ENCODE measurements at places on chromosomes 1 and 21. TPM values are rescaled to one million over a fixed set of nuclear protein-coding genes. Genes with fewer than 3 reads are reported as not detected.

DNA sequence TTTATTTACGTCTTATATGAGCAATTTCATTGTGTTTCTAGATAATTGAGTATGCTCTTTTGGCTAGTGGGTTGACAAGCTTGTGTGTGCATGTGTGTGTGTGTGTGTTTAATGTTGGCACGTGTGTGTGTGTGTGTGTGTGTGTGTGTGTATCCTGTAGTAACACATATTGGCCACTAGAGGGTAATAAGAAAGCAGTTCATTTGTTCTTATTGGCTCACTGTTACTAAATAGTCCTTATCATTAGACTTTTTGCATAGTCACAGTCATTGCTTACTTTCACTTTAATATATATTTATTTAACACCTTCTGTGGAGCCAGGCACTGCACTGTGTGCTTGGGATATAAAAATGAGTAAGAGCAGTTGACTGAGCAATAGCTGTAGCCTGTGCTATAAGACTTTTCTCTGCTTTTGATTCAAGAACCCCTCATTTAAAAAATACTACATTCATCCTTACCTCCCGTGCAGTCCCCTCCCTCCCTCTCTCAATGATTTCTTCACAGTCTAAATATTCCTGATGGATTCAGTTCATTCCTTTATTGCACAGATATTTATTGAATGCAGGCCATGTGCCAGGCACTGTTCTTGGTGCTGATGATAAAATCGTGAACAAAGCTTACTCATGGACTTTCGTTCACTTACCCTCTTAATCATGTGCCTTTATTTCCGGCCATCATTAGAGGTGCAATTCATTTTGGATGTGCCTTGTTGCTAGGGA, 96.7 kb downstream of the DYRK1A start:
- no peak for DNase-seq

DNA sequence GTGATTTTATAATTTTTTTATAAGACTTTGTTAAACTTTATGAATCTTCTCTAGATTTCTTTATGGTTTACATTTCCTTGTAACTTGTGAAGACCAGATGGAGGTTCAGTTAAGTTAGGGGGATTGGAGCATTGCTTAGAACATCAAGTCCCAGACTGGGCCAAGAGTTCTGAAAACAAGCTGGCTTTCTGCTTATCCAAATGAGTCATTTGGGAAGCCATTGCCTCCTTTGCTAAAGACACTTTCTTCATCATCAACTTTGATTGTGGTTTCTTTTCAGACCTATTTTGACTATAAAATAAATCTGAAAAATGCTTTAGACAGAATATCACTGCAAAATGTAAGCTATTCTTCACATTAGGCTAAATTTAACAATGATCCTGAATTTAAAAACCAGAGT, 446.8 kb downstream of the USP25 start:
- no peak for DNase-seq

DNA sequence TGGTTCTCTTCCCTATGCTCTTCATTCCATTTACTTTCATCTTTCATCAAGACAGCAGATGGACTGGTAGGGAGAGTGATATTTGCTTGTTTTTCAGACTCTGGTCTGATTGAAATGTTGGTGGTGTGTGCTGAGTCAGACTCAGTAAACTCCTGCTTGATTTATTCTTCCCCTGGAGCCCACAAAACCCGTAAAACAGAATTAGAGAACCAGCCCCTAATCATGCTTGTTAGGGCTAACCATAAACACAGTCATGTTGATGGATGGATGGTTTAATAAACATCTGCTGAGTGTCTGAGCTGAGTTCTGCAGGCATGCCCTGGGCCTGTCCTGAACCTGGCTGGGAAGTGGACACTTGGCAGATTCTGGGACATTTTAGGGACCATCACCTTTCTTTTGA, 24.8 kb downstream of the NOS1AP start:
- DNase-seq: no peak

DNA sequence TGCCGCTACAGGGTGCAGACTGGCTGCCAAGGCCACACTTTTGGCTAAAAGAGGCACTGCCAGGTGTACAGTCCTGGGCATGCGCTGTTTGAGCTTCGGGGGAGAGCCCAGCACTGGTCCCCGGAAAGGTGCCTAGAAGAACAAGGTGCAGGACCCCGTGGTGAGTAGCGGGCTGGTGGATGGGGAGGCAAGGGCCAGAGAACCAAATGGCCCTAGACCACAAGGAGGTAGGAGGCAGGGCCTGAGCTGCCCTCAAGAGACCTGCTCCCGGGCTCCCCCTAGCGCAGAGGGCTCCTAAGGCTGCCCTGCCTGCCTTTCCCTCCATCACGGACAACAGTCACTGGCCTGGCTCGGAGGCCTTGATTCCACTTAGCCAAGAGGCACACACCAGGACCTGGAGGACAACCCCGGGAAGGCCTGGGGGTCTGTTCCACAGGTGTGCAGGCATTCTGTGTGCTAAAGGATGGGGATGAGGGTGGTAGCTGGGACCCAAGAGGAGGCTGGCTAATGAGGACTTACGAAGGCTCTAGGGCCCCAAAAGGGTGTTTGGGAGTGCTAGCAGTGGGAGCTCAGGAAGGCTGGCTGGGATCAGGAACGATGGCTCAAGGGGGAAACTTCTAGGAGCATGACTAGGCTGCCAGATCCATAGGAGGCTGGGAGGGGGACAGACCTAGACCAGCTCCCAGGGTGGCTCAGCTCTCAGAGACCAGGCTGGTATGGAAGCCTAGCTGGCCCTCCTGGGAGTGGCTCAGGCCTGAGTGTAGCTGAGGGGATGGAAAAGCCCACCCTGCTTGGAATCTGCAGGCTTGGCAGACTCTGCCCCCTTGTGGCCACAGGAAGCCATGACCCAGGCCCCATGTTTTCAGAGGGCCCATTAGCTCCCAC, 742 bp downstream of the ARTN start:
- DNase-seq: no peak

GRCh38 chr1:45545553-45546310, 4.9 kb upstream of the AKR1A1 start:
- no peak for DNase-seq

GRCh38 chr1:3026581-3027391, 5.5 kb downstream of the ACTRT2 start:
- peak; percentile 77 for DNase-seq

- no peak for DNase-seq
Observed at GRCh38 chr1:201626629-201627275, 87.8 kb downstream of the NAV1 start.

DNA sequence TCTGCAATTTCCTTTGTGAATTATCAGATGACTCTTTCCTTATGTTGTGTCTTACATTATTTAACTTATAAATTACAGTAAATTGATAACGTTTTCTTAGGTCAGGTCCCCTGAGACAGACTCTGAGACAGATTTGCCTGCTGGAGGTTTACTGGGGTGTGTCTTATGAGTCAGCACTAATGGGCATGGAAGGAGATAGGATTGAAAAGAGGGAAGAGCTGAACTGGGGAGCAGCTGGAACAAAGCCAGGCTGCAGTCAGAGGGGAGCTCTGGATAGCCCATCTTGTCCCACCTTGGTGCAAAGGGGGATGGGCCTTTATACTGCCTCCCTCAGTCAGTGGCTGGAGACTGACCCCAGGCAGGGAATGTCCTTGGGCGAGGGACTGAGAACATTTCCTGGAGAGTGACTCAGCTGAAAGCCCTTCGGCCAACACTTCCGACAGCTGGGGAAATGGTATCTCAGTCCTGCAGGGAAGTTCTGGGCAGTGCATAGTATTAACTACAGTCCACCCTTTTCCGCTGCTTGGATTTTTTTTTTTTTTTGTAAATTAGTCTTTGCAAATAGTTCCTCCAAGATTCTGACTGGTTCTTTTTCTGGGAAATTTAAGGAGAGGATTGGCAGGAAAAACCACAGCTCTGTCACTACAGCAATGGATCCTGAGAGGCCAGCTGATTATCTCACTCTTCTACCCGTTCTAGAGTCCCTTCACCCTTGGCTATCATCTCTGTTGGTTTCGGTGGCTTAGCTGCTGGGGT, 39.1 kb upstream of the CDC42BPA start:
- no peak for DNase-seq

DNA sequence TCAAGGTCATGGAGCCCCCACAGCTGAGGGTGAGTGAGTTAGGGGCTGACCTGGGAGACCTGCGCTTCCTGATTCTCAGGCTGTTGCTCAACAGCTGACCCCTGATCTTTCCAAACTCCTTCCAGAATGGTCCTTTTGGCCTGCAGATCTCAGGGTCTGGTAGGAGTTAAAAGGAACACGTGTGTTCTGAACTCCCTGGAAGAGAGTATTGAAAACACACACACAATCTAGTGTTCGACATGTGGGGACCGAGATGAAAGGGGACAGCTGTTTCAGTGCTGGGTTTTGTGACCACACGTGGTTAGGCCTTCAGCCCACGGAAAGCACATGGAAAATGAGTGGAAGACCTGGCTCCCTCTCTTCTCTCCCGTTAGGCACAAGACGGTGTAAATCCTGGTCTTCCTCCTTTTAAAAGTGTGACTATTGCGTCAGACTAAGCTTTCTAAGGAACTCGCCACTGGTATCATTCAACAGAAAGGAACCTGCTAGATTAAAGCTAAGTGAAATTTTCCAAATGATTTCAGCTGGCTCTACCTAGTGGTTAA, 49.6 kb downstream of the RUNX1 start:
- DNase-seq: no peak

- peak; percentile 79 for DNase-seq
Observed at GRCh38 chr1:151851886-151852285, 1.6 kb downstream of the THEM5 start.

DNA sequence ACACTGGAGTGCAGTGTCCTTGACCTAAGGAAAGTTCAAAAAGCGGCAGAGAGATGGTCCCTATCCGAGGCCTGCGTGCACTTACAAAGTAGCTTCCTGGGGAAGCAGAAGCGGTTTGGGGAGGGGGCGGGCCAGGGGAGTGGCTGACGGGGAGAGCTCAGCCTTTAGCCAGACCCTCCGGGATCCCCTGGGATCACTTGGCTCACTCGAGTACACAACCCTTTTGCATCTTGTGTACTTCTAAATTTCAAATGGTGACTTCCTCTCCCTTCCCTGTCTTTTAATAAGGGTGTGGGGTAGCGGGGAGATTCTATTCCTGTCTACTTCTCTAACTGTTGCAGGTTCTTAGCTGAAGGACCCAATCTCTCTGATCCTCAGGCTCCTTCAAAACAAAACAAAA, 18.1 kb upstream of the SNX27 start:
- no peak for DNase-seq

- DNase-seq: no peak
Observed at GRCh38 chr21:15207231-15207630, 142.4 kb upstream of the NRIP1 start.

GRCh38 chr1:10497109-10497508, 22.4 kb downstream of the PEX14 start:
- no peak for DNase-seq

- no peak for DNase-seq
Observed at GRCh38 chr1:173503391-173503790, 26.3 kb downstream of the PRDX6 start.

DNA sequence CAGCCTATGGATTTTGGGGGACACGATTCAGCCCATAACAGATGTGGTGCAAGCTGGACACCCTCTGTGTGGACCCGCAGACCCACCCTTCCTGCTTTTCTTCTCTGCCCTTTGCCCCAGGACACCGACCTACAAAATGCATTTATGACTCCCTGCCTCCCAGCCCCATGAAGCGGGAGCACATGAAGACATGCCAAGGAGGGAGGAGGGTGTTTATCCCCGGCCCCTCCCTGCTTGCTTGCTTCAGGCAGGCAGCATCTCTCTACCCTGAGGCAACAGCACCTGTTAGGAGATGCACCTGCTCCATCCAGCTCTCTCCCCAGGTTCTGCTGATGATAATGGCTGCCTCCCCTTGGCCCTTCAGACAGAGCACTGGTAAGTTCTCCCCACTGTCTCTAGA, 187.5 kb downstream of the PSMG1 start:
- DNase-seq: no peak

DNA sequence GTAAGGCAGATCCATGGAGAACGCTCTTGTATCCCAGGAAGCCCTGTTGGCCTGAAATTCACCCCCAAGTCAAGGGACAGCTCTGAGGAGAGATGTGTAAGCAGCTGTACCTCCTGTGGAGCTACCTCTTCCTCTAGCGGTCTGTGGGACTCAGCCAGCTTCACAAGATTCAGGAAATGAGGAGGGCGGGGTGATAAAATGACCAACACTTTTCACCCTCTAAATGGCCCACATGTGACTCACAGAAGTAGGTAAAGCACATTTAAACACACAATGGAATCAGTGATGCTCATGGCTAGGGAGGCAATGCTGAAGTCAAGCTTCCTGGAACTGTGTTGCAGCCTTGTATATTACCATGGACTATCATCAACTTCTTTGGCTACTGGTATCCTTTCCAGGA, at the start of gene SH2D1B:
Gene SH2D1B, minus strand, starts transcription at position 135 of the 400 bp plus-strand sequence. Its CDS starts 120 bp downstream, at position 15.
- no peak for DNase-seq

- DNase-seq: no peak
Observed at GRCh38 chr1:221527302-221527701, 214.6 kb downstream of the DUSP10 start.

DNA sequence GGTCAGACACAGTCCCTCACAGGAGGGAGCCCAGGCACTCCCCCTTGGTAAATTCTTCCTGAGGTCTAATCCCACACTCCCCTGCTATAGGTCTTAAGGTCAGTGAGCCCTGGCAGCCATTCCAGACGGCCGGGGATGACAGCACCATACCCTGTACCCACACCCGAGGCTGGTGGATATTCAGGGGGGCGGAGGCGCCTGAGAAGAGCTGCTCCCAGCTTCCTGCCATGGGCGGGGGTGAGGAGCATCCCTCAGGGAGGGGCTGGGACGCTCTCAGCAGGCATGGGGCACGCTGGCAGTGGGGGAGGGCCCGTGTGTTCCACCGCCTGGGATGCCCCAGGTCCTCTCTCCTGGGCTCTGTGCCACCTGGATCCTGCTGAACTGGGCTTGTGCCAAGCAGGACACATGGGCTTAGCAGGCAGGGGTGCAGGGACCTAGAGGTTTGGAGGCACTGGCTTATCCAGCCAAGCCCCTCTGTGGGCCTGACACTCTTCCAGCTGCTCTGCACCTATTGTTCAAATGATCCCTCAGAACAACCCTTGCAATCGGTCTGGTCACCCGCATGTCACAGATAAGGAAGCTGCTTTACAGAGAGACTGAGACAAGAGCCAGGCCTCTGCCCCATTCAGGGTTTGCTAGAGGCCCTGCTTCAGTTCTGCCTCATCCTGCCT, 5.7 kb upstream of the ADGRB2 start:
- DNase-seq: no peak

SPRR2F gene
- not detected for total RNA-seq

FALEC gene
- total RNA-seq: not detected

RHBG gene
- not detected for total RNA-seq

CFAP45 gene
- total RNA-seq: 0.64 TPM

COL24A1 gene
- total RNA-seq: 0.32 TPM

DYNLT4 gene
- total RNA-seq: not detected

BOLA1 gene
- 16.1 TPM for total RNA-seq

TTC4 gene
- total RNA-seq: 18.1 TPM

CYYR1 gene
- 26.0 TPM for total RNA-seq

Data from mesenteric fat pad (tissue), 1 donor.